CD4-positive, alpha-beta T cell treated with Interferon gamma for 1 hour (primary cell): ENCODE measurements at places on chromosomes 5 and 9.

DNA sequence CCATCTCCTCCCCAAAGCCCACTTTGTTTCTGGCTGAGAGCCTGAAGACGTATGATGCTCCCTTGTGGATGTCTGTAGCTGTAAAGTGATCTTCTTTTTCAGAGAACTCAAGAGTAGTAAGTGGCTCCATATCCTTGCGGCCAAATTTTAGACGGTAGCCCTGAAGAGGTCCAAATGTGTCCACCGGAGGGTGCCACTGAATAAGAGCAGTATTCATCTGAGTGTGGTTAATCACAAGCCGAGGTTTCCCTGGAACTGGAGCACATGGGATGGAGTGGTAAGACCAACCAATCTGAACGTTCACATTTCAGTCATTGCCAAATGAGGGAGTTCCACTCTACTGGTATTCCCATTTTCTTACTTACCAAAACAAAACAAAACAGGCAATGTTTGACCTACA, 686.5 kb upstream of the DMAC1 start:
- DNase-seq: no peak

GRCh38 chr5:31976169-31976568, 197.9 kb downstream of the GOLPH3 start:
- no peak for DNase-seq

DNA sequence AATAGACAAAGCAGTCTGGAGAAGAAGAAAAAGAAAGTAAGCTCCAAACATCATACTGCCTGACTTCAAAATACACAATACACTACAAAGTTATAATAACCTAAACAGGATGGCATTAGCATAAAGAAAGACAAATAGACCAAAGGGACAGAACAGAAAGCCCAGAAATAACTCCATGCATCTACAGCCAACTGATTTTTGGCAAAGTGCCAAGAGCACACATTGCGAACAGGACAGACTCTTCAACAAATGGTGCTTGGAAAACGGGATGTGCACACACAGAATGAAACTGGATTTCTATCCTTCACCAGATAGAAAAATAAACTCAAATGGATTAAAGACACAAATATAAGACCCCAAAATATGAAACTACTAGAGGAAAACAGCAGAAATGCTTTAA, 66.6 kb upstream of the SPATA31E1 start:
- no peak for DNase-seq

DNA sequence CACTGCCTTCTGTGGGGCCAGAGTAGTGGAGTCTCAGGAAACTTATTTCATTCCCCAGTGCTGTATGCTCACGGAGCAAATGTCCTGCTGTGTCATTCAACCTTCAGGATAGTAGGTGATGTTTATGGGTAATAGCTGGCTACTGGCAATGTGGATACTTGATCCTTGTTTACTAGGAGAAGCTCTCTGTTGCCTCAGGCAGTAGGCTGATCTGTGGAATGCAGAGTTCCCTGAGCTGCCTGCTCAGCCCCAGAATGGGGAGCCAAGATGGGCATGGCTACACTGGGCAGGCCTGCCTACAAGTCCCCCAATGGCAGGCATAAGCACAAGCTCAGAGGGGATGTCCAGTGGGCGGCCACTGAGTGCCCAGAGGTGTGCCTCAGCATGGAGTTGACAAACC, 323.1 kb upstream of the KCNN2 start:
- no peak for DNase-seq

DNA sequence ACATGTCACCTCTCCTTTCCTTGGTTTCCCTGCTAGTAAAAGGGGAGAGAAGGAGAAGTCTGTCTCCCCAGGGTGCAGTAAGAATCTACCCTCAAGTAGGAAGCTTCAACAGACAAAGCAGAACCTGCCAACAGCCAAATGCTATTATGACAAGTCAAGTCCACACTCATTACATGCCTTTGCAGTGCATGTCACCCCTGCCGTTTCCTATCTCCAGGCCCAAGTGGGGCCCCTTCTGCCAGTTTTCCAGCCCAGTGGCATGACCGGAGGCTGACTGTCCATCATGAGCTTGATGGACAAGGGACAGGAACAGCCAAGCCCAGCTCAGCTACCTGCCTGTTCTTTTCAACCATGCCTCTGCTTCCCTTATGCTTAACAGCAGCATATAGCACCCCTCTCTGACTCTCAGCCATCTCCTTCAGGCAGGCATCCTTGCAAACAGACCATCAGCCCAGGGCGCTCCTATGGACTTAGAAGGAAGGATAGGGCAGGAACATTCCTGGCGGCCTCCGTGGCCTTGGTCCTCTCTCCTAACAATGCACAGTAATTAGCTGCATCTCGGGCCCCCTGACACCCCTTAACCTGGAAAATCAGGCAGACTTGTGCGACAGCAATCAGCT, 107.2 kb upstream of the RAD23B start:
- DNase-seq: no peak
